LHCN-M2 (cell line): ENCODE measurements at places on chromosomes 7 and 10.

DNA sequence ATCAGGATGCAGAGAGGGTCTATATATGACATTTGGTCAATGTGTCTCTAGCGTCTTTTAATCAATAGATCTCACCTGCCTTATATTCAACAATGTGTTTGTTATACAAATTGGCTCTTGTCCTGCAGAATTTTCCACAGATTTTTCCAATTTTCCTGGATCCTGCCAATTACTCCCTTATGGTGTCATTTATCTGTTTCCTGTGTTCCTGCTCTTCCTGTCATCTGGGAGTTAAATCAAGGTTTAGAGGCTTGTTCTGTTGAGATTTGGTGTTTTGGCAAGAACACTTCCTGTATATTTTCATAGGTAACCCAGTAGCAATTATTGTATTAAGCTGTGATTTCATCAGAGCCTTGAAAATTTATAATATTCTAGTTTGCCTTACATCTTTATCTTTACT, 8.8 kb upstream of the C10orf71 start:
- DNase-seq: no peak

GRCh38 chr10:117686606-117687005, 144.1 kb downstream of the EMX2 start:
- no peak for DNase-seq

DNA sequence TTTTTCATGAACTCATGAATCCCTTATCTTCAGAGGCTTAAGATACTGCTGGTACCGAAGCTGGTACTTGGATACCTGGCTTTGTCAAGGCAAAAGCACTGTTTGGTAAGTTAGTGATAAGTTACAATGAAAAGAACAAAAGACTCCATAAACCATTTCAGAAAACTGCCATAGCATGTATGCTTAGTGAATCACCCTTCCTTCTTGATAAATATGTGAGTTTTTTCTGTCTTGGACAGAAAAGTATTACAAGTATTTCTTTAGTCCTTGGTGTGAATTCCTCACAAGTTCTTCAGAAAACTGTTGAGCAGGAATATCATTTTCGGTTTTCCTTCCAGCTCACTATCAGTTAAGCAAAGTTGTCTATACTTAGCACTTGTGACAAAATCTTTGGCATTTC, 25.6 kb downstream of the PUS7 start:
- DNase-seq: peak; percentile 17

DNA sequence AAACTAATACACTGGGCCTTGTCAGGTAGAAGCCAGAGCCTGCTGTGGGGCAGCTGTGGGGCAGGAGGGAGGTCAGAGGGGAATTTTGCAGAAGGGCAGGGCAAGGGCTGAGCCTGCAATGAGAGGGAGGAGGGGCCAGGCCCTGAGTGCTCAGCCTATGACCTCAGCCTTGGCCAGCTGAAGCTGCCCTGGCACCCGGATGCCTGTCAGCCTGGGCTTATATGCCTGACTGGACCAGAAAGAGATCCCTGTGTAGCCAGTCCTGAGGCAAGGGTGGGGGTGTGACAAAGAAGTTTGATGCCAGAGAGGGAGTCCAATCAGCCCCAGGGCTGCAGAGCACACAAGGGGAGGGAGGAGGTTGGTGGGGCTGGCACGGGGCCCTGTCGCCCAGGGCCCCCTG, 22.3 kb upstream of the PRRT4 start:
- peak; percentile 52 for DNase-seq

DNA sequence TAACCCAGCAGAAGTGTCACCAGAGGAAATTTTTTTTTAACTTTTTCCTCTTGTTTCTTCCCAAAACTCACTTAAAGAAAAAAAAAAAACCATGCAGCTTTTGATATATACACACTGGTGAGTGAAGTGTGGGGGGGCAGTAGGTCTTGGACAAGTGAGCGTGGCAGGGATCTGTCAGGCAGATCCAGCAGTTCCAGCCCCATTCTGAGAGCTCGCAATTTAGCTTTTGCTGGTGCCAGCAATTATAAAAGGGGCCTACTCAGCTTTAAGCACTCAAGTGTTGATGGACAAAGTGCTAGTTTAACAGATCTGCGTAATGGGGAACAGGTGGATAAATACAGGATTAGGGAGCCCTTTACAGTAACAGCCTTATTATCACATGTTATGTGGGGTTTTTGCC, 619.2 kb upstream of the GALNT17 start:
- no peak for DNase-seq

DNA sequence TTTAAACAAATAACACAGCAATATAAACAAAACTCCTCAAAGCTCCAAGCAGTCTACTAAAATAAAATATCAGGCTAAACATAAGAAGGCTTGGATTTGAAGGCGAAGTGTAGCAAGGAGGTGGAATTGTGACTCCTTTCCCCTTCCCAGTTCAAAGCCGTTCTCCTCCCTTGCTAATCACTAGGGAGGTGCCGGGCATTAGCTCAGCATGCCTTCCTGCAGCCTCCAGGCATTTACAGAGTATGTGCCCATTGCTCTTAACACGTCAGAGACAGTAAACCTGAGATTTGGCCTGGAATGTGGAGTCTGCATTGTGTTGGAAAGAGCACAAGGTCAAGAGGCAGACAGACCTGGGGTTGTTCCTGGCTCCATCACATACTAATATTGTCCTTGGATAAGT, 15.6 kb downstream of the CNNM1 start:
- no peak for DNase-seq

GRCh38 chr7:66557214-66558200, 71.2 kb upstream of the KCTD7 start:
- DNase-seq: peak; percentile 42

GRCh38 chr10:78312197-78313047, 278.8 kb downstream of the RPS24 start:
- peak; percentile 22 for DNase-seq

GRCh38 chr7:92769394-92769699, 67.0 kb downstream of the CDK6 start:
- no peak for DNase-seq

- DNase-seq: no peak
These were observed 219.5 kb downstream of the POLR1F start for GRCh38 chr7:19489162-19489820.

DNA sequence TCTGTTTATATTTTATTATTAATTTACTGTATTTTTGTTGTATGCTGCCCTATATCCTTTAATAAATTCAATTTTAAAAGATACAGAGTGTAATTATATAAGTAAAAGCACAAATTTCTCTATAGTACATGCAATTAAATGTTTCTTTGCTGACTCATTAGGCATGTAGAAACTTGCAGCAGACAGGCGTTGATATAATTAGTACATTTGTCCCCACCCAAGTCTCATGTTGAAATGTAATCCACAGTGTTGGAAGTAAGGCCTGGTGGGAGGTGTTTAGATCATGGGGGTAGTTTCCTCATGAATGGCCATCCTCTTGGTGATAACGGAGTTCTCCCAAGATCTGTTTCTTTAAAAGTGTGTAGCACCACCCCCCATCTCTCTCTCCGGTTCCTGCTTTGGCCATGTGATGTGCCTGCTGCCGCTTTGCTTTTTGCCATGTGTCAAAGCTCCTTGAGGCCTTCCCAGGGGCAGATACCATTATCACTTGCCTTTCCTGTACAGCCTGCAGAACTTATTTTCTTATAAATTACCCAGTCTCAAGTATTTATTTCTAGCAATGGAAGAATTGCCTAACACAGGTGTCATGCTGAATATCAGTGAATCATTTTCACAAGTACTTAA, 63.7 kb downstream of the TSPAN12 start:
- peak; percentile 34 for DNase-seq

GRCh38 chr10:101321073-101321472, 32.9 kb upstream of the BTRC start:
- no peak for DNase-seq

GRCh38 chr7:81611040-81611439, 158.8 kb downstream of the HGF start:
- no peak for DNase-seq

DNA sequence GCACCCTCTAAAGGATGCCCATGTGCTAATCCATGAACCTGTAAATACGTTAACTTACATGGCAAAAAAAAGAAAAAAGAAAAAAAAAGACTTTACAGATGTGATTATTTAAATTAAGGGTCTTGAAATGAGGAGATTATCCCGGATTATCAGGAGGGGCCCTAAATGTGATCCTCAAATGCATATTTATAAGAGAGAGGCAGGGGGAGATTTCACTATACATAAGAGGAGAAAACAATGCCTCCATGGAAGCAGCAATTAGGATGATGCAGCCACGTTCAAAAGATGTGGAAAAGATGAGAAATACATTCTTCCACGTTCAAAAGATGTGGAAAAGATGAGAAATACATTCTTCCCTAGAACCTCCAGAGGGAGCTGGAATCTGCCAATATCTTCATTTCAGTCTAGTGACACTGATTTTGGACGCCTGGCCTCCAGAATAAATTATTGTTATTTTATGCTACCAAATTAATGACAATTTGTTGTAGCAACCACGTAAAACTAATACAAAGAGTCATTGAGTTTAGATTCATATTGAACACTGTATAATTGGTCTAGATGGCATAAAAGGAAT, 328.4 kb upstream of the GNAI1 start:
- DNase-seq: peak; percentile 49

DNA sequence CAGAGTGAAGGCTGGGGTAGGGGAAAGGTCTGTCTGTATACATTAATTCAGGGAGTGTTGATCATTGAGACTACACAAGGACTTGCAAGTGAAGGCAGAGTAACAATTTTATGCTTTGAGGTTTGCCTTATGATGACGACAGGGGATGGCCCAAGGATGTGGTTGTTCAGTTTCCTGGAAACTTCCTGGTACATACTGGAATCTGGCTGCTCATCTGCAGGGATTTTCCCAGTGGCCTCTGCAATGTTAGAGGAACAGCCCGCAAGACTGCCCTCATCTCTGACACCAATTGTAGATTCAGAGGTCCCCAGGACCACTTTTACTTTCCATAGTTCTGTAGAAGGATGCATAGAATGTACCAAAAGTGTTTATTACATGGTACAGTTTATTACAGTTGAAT, 189.6 kb downstream of the TMEM178B start:
- no peak for DNase-seq

GRCh38 chr10:72951760-72952159, 2.8 kb downstream of the PLA2G12B start:
- no peak for DNase-seq

GRCh38 chr10:42984035-42984610, 92.7 kb upstream of the RET start:
- DNase-seq: no peak

- peak; percentile 40 for DNase-seq
These were observed 817 bp downstream of the MLLT10 start for GRCh38 chr10:21534604-21535493.

GRCh38 chr10:5752301-5752871, 60.8 kb downstream of the GDI2 start:
- DNase-seq: no peak

DNA sequence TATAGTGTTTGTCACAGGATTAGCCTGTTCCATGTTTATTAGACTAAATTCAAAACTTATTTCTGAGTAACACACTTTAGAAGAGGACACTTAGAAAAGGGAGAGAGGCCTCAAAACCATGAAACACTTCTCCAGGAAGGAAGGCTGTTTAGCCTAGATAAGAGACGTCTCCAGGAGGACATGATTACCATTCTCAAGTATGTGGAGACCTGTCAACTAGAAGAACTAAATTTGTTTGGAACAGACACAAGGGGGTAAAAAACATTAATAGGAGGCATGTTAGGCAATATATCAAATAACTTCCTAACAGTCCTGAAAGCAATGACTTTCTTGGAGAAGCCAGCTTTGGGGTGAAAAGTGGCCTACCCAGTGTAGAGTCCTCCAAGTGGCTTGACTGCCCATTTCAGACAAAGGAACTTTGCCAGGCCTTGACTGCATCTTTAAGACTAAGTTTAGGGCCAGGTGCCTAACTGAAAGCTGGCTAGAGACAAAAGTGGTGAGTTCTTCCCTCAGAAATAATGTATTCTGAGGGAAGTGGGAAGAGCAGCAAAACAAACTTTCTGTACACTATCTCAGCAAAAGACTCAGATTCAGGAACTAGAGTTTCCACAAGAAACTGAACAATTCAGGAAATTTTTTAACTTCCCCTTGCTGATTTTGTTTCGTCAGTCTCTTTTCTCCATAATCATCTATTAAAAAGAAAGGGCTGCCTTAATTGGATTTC, 11.8 kb downstream of the NCOA4 start:
- no peak for DNase-seq

GRCh38 chr10:91741356-91741755, 56.9 kb upstream of the TNKS2 start:
- no peak for DNase-seq

DNA sequence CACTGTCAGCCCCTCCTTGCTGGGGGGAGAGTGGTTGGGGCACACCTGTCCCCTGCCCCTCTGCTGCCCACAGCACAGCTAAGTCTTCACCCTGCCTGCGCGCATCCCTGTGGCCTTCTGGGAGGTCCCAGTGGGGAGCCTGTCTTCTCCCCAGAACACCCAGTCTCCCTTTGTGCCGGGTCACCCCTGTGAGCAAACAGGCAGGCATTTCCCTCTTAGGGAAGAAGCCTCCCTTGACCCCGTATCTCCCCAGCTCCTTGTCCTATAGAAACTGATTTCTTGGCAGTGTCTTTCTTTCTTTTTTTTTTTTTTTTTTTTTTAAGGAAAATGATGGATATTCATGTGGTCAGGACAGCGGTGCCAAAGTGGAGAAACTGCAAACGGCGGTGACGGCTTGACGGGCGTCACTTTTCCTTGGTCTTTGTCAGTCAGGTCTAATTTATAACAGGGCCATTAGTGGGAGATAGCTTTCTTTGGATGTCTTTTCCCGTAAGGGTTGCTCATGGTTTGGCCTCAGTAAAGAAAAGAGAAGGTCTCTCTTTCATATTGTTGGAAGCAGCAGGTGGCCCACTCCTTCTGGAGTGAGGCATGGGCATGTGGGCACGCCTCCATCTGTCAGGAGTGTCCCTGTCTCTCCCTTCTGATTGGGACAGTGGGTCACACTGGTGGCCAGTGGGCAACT, 115.3 kb downstream of the NKX6-2 start:
- DNase-seq: no peak

- no peak for DNase-seq
These were observed 418.5 kb upstream of the MGMT start for GRCh38 chr10:129048513-129048912.

DNA sequence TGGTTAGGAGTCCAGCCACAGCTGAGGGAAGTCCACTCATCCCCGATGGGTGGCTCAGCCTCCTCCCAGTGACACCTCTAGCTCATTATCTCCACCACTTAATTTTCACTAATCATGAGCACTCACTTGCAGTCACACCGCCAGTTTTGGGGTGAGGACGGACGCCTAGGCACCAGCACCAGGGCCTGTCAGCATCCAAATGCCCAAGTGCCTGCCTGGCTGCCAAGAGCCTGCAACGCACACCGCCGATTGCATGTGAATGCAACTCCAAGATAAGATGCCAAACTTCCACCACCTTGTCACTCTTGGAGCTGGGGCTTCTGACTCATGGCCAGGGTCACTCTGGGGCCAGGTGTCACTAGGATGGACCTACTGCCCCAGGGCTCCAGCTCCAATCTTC, 24.4 kb upstream of the SMARCD3 start:
- DNase-seq: no peak

DNA sequence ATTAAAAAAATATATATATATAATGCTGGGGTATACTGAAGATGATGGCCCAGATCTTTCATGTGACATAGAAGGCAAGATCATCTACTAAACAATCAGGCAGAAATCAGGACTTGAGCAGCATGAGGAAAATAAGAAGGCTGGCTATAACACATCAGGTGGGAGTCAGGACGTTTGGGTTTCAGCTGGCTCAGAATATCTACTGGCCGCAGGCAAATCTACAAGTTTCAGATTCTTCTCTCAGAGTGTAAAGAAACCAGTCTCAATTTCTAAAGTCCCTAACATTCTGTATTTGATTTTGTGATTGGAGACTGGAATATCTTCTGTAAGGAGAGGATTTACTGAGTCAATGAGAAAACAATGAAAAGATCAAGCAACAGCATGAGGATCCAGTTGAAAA, 37.7 kb upstream of the FAM3C start:
- no peak for DNase-seq

- DNase-seq: no peak
These were observed 367.2 kb upstream of the GALNT17 start for GRCh38 chr7:70764701-70765208.
